ENCODE measurements at places on chromosomes 5 and 9. TPM values are rescaled to one million over a fixed set of nuclear protein-coding genes. Genes with fewer than 3 reads are reported as not detected.
A peak's percentile ranks its signal among the peaks of the same experiment; 100 is the strongest.

DNA sequence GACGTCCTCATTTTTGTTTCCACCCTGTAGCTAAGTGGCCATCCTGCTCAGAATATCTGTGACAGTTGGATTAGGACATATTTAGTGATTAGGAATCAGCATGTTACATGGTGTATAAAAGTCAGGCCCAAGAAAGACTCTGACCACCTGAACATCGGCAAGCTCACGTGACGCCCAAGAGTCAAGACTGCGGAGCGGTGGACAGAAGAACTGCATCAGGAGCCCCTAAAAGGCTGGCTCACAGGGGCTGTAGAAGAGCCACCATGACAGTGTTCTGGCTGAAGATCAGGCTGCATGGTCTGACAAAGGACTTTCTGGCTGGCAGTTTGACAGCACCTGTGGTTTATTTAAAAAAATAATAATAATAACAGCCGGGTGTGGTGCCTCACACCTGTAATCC lies 185.3 kb downstream of the AUH start:
- DNase-seq = no peak
- H3K27ac ChIP-seq = no peak overlapping the region
- H3K36me3 ChIP-seq = no peaks in the 10 kb centered on the region
- no peaks in the 10 kb centered on the region for H3K27me3 ChIP-seq

- no peaks in the 10 kb centered on the region for H3K27me3 ChIP-seq
- no peaks in the 10 kb centered on the region for H3K4me1 ChIP-seq
These were observed 68.0 kb upstream of the POU5F2 start for GRCh38 chr5:93809430-93809829.

DNA sequence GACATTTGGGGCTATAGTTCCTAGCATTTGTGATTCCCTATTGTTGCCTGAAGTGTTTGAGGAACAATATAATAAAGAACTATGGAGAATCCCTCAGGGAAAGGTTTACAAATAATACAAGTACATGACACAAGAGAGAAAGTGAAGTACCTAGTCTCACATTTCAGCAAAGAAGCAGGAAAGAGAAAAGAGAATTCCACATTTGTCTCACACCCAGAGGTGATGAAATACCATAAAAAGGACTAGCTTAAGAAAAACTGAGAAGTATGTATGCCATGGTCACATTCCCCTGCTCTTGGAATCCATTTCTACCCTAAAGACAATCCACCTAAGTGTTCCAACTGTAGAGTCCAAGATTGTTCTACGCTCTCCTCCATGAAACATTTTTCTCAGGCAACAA lies 79.0 kb upstream of the TARS1 start:
- DNase-seq = no peak
- H3K4me3 ChIP-seq = no peak overlapping the region
- peak overlapping the region; percentile 75 for H3K27ac ChIP-seq
- no peaks in the 10 kb centered on the region for H3K4me1 ChIP-seq

- H3K4me3 ChIP-seq = no peak overlapping the region
- no peak overlapping the region for H3K27ac ChIP-seq
- H3K27me3 ChIP-seq = no peaks in the 10 kb centered on the region
- no peak for DNase-seq
- H3K36me3 ChIP-seq = no peaks in the 10 kb centered on the region
- H3K4me1 ChIP-seq = no peaks in the 10 kb centered on the region
These were observed 55.3 kb upstream of the RAD23B start for GRCh38 chr9:107227774-107228173.

DNA sequence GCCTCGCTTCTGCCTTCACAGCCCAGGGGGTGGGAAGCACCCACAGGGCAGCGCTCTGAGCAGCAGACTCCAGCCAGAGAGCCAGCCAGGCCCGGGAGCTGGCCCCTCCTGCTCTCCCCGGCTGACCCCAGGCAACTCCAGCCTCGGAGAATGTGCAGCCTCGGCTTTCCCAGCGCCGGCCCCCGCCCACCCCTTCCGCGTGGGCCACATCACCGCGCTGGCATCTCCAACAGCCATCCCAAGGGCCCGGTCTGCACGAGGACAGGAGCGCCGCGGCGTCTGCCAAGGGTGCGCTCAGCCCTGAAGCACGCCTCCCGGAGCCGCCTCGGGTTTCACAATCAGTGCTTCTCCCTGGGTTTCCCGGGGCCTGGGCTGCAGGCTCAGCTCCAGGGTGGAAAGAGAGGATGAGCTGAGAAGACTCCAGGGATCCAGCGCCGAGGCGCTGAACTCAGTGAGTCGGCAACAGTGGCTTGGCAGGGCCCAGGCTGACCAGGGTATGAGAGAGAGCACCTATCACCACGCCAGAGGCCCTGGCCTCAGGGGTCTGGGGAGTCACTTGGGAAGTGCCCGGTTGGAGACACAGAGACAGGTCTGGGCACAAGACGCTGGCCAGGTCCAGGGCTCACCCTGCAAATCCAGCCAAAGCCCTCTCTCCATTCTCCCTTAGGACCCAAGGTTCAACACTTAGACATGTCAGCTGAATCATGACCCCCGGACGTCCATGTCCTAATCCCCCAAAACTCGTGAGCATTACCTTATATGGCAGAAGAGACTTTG lies 79.6 kb downstream of the ADAMTS2 start:
- no peaks in the 10 kb centered on the region for H3K36me3 ChIP-seq
- peaks cover 34% of the 10 kb centered on the region for H3K4me1 ChIP-seq
- peak; percentile 98 for DNase-seq
- H3K4me3 ChIP-seq = no peak overlapping the region
- H3K27ac ChIP-seq = peak overlapping the region; percentile 91

The IFNA13 gene
- not detected for total RNA-seq

DNA sequence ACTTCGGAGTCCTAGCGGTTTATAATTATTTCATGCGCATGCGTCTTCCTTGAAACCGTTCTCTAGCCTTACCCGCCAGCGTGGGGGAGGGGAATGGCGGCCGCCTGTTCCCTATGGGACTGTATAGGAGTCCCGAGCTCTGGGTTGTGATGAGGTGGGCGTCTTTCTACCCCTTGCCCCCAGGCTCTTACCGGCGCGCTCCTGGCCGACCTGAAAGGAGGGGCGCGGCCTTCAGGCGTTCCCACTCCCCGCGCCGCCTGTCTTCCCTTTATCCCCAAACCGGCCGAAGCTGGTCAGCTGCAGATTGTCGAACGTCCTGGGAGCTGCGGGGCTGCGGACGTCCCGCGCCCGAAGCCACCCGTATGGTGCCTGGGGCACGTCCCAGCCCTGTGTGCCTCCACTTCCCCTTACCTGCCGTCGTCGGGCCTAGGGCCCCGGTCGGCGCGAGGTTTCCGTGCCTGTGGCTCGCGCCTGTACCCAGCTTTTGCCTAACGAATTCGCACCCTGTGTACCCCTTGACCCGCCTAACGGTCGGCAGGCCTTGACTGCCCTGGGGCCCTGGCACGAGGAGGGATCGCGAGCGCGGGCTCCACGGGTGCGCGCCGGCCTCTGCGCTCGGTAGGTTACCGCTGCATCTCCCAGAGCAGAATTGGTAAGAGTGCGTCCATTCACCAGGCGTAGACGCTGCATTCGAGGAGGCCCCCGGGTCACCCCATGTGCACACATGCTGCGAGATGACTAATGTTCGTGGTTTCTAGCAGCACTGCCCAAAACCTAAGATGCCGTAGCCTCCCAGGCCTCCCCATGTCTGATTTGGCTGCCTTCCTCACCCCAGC lies 653 bp upstream of the HNRNPH1 start:
- peak overlapping the region; percentile 73 for H3K4me3 ChIP-seq
- no peaks in the 10 kb centered on the region for H3K27me3 ChIP-seq
- peak; percentile 60 for DNase-seq
- peak overlapping the region; percentile 97 for H3K27ac ChIP-seq
- H3K4me1 ChIP-seq = peaks cover 24% of the 10 kb centered on the region

- peak overlapping the region; percentile 54 for H3K4me3 ChIP-seq
- no peak overlapping the region for H3K27ac ChIP-seq
- H3K27me3 ChIP-seq = no peaks in the 10 kb centered on the region
- DNase-seq = no peak
- no peaks in the 10 kb centered on the region for H3K36me3 ChIP-seq
These were observed 1.7 kb downstream of the CANX start for GRCh38 chr5:179700401-179700918.

- H3K27me3 ChIP-seq = no peaks in the 10 kb centered on the region
- no peak overlapping the region for H3K27ac ChIP-seq
- H3K36me3 ChIP-seq = no peaks in the 10 kb centered on the region
- H3K4me1 ChIP-seq = no peaks in the 10 kb centered on the region
- no peak for DNase-seq
- no peak overlapping the region for H3K4me3 ChIP-seq
These were observed 42.4 kb upstream of the SMIM32 start for GRCh38 chr5:136235321-136235720.

The PCDHB14 gene
- 11.5 TPM for total RNA-seq

DNA sequence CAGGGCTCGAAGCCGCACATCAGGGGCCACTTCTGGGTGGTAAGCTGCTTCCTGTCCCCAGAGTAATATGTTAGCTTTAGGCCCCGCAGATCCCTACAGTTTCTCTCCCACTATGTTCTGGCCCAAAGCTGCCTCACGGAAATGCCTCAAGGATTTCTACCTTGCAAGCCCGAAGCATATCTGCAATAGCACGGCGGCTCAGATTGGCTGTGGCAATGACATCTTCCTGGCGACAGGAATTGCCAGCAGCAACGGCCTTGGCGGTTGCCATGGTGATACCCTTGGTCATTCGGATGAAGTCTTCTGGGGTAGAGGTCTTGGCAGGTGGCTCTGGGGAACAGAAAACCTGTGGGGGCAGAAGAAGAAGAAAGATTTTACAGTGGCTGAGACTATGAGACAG lies 10.3 kb upstream of the TPM2 start:
- H3K36me3 ChIP-seq = no peaks in the 10 kb centered on the region
- no peak overlapping the region for H3K4me3 ChIP-seq
- no peaks in the 10 kb centered on the region for H3K27me3 ChIP-seq
- H3K27ac ChIP-seq = no peak overlapping the region
- H3K4me1 ChIP-seq = no peaks in the 10 kb centered on the region
- DNase-seq = no peak

The CSF1R gene
- total RNA-seq = 32.9 TPM

- DNase-seq = no peak
- no peaks in the 10 kb centered on the region for H3K36me3 ChIP-seq
- H3K4me3 ChIP-seq = no peak overlapping the region
- no peak overlapping the region for H3K27ac ChIP-seq
- H3K27me3 ChIP-seq = no peaks in the 10 kb centered on the region
These were observed 67.2 kb downstream of the IL31RA start for GRCh38 chr5:55918087-55919035.

The SOX30 gene
- total RNA-seq = not detected

GRCh38 chr5:100779669-100780375 lies 123.3 kb downstream of the ST8SIA4 start:
- no peaks in the 10 kb centered on the region for H3K4me1 ChIP-seq
- H3K36me3 ChIP-seq = no peaks in the 10 kb centered on the region
- DNase-seq = no peak
- no peak overlapping the region for H3K27ac ChIP-seq

The LCN1 gene
- not detected for total RNA-seq

GRCh38 chr9:129761901-129762369 lies 9.1 kb upstream of the PTGES start:
- no peaks in the 10 kb centered on the region for H3K27me3 ChIP-seq
- H3K4me3 ChIP-seq = no peak overlapping the region
- H3K27ac ChIP-seq = peak overlapping the region; percentile 80
- H3K36me3 ChIP-seq = no peaks in the 10 kb centered on the region
- no peaks in the 10 kb centered on the region for H3K4me1 ChIP-seq

DNA sequence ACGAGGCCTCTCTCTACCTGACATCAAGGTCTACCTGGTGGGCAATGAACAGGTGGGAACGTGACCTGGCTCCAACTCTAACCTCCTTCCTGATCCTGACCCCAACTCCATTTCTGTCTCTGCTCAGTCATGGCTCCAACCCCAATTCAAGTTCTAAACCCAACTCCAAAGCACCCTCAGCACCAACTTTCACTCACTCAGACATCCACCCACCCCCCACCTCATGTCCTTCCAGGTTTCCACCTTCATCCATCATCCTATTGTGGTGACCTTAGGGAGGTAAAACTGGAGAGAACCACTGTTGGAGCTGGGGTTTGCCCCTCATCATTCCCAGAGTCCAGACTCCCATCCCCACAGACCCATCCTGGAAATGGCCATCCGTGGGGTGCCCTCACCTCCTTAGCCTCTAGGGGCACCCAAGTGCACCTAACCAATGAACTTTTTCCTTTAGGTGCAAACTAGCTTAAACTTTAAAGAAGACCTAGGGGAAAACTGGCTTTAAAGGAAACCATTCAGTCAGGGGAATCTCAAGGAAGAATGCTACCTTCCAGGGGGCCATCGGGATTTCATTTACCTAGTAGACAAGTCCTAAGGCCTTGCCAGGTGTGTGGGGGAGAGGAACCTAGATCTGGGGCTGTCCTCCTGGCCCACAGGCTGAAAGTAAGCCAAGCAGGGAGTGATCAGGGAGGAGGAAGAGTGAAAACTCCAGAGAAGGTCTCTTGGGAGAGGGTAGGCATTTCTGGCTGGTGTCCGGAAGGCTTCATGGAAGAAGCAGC lies 11.3 kb downstream of the RGS14 start:
- peaks cover 3% of the 10 kb centered on the region for H3K4me1 ChIP-seq
- H3K4me3 ChIP-seq = no peak overlapping the region
- H3K27me3 ChIP-seq = no peaks in the 10 kb centered on the region

The PCDHGC4 gene
- 7.6 TPM for total RNA-seq

DNA sequence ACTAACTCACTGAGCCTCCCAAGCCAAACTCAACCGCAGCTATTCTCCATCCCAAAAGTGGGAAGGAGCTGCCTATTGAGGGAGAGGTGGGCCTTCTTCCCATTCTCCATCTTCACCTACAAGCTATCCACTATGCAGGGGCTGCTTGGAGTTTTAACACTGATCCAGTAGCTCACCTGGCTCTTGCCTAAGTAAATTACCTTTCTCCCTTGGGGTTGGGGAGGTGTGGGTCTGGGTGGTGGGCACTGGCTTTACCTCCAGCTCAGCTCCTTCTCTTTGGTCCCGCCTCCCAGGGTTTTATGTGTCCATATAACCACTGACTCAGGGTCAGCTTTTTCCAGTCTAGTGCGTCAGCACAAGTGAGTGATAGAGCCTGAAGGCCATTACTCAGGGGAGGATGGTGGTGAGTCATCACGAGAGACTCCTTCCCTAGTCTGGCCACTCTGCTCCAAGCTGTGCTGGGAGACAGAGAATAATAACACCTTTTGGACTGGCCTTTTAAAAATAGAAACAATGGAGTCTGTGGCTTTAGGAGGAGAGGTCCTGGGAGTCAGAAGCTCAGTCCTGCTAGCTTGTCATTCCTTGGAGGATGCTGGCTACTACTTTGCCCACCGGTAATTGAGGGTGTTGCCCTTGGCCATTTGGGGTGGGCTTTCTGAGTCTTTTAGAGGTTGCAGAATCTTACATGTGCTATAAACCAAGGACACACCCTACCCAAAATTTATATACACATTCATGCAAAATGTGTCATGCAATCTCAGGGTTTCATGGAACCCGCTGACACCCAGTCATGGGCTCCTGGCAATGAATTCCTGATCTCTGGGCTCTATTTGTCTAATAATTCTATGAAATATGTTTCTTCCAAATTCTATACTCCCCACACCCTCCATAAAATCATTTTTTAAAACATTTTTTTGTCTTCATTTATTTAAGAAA lies 35.6 kb upstream of the ATP6V1G1 start:
- H3K4me1 ChIP-seq = no peaks in the 10 kb centered on the region
- H3K4me3 ChIP-seq = no peak overlapping the region
- no peaks in the 10 kb centered on the region for H3K36me3 ChIP-seq
- peak; percentile 88 for DNase-seq
- no peaks in the 10 kb centered on the region for H3K27me3 ChIP-seq
- peak overlapping the region; percentile 74 for H3K27ac ChIP-seq
